ENCODE measurements at places on chromosomes 16 and 17.

DNA sequence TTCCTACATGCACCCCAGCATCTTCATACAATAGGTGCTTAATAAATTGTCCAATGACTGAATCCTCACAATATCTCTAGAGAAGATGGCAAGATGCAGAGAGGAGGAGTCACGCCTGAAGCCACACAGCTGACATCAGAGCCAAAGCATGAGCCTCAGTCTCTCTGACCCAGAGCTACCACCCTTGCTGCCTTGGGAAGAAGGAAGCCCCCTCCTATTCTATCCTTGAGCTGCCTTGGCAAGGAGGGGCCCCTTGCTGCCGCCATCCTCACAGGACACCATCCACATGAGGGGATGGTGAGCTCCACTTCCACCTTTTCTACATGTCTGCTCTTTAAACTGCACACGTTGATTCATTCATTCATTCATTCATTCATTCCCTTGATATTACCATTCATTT is 37.0 kb upstream of the C16orf78 start:
- DNase-seq: no peak

- DNase-seq: no peak
These were observed 325.5 kb downstream of the C16orf95 start for GRCh38 chr16:86991679-86992078.

GRCh38 chr17:80513892-80514291 is 30.7 kb upstream of the RPTOR start:
- no peak for DNase-seq

DNA sequence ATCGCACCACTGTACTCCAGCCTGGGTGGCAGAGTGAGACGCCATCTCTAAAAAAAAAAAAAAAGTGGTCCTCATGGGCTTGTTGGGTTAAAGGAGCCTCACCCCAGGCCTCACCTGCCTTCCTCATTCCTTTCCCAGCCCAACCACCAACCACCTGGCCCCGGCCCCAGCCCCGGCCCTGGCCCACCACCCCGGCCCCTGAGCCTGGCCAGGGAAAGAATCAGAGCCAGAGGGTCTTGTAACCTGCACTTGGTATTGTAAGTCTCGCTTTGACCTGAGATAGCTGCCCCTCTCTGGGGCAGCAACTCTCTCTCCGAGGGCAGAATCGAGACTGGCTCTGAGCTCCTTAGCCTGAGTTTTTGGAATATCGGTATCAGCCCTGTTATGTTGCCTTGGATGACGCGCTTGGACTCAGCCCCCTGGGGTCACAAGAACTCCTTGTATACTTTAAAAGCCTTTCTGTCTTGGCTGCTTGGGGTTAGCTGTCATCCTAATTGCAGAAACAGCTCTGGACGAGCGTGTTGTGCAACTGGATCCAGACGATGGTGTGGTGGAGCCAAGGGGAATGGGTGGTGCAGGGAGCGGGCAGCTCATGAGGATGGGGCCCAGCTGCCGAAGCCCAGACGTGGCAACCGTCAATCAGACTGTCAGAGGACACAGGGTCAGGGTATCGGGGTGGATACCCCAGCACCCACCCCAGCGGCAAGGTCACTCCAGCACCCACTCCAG is 14.6 kb downstream of the SMTNL2 start:
- no peak for DNase-seq

DNA sequence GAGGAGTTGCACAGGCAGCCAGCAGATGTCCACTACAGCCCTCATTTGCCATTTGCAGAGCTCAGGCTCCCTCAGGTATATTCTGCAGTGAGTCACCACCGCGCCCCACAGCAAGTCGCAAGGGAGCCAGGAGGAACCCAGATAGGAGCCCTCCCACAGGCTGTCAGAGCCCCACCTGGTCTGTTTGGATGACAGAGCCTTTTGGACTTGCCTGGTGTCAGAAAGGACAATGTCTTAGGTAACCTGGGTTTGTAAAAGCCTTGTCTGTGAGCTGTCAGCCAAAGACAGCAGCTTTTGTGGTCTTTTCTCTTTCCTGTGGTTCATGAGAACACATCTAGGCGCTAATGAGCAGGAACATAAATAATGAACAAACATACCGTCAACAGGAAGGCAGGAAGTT is 70.9 kb downstream of the GNAO1 start:
- no peak for DNase-seq

GRCh38 chr16:68267612-68268405 is 3.5 kb downstream of the SLC7A6 start:
- peak; percentile 66 for DNase-seq

GRCh38 chr17:30476726-30477082 is 504 bp upstream of the GOSR1 start:
- DNase-seq: no peak

DNA sequence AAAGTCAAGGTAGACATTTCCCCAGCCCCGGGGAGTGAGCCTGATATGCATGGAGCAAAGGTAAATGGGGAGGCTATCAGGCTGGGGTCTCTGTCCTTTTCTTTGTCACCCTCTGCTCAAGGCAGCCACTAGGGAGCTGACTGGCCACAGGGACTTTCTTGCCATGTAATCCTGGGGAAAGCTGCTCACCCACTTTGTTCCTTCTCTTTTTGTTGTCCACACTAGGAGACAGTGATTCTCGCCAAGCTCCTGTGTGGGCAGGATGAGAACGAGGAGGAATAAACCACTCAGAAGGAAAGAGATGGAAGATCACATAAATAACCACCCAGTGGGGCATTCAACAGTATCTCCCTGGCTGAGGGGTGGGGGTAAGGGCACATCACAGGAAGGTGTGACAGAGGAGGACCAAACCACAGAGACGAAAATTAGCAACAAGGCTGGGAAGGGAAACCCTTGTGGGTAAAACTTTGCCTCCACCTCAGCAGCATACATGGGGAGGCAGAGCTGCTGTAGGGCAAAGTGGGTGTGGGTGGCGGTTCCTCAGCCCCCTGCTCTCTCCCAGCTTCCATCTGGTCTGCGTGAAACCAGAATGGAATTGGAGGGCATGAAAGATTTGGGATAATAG is 26.2 kb upstream of the CCL1 start:
- DNase-seq: no peak

DNA sequence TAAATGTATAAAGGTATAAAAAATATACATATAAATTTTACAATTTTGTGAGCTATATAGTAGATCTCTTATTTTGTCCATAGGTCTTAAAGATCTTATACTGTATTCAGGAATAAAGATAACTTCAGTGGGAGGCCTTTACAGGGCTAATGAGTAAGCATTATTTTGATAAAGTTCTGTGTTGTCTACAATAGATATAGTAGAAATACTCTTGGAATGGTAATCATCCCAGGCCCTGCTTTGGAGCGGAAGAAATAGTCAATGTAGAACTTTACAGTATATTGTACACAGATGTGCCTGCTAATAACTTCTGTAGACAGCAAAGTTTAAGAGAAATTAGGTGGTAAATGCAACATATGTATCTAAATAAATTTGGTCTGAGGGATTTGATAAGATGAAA is 42.6 kb downstream of the TENT4B start:
- no peak for DNase-seq

- no peak for DNase-seq
These were observed 9.3 kb downstream of the NUBP1 start for GRCh38 chr16:10752843-10753523.

DNA sequence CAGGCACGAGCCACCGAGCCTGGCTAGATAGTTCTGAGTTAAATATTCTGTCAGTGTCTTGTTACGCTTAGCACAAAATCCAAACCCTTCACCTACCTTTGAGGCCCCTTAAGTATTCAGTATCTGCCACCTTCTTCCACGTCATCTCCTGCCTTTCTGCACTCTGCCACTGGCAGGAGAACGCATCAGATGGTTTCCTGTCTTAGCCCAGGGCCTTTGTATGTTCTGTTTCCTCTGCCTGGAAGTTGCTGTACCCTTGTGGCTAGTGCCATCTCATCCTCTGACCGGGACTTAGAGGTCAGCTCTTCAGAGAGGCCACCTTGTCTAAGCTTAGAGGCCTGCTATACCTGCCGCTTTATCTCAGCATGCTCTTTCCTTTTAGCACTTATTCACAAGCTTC is 67.5 kb upstream of the LGALS9 start:
- no peak for DNase-seq

- DNase-seq: no peak
These were observed 61.4 kb upstream of the ARHGAP44 start for GRCh38 chr17:12727881-12728280.

DNA sequence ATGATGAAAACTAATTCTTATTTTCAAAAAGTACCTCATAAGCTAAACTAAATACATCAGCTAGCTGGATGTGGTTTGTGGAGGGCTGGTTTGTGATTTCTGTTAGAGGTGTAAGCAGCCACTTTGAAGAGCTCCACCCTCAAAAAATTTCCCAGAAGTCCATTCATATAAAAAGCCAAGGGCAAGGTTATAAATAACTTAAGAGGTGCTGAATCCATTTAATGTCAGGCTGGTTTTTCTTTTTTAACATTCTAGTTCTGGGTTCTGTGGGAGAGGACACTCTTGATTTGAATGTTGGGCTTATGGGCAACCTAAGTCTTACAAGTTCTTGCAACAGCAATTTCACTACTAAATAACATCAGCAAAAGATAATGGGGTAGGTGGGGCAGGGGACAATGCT is 3.4 kb upstream of the WIPI1 start:
- no peak for DNase-seq

- no peak for DNase-seq
These were observed 47.0 kb downstream of the FZD2 start for GRCh38 chr17:44604116-44604761.

DNA sequence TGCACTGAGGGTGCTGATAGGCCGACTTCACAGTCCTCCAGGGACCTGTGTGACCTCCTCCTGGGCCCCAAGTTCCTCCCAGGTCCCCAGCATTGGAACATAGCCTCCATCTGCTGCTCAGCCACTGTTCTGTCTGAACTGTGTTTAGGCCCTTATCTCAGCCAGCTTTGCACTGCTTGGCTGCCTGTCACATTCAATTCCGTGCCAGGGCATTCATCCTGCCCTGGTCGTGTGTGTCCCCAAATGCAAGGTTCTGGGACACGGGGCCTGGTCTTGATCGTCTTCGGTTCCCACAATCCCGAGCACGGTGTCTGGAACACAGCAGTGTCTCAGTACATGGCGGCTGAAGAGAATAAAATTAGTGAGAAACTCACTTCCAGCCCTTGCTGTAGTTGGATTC is 69.9 kb upstream of the NFAT5 start:
- no peak for DNase-seq

- DNase-seq: no peak
These were observed 39.1 kb downstream of the HOXB1 start for GRCh38 chr17:48491527-48492273.

DNA sequence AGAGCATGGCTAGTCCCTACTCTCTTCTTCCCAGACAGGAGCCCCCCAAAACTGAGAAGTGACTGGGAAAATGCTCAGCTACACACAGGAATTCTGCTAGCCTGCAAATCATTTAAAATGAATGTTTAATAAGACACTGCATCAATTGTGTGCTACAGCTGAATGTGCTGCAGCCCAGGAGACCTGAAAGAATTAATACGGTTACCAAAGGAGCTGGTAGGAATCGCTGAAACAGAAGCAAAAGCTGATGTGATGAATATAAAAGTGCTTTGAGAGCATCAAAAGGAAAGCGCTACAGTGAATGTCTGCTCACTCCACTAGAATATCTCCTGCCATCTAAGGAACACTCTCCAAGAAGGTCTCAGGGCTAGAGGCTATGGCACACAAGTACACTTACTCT is 3.7 kb downstream of the GRIN2A start:
- no peak for DNase-seq

- DNase-seq: no peak
These were observed 338.7 kb downstream of the GRIN2A start for GRCh38 chr16:9843424-9844018.

- no peak for DNase-seq
These were observed 52.5 kb upstream of the CLEC19A start for GRCh38 chr16:19232988-19233387.

DNA sequence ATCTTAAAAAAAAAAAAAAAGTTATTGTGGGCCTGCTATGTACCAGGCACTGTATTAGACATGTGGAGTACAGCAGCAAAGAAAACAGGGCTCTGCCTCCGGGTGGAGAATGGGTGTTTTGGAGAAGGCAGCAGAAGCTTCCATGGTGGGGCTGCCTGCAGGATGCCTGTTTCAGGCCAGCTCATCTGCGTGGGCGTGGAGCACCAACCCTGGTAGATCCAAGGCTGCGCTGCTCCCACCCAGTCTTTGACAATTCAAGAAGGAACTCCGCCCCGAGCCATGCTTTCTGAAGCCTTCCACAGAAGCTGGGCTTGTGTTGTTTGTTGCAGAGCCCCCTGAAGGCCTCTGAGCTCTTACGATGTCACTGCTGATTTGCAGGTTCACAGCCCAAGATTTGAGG is 23.2 kb upstream of the CACNG1 start:
- DNase-seq: no peak

DNA sequence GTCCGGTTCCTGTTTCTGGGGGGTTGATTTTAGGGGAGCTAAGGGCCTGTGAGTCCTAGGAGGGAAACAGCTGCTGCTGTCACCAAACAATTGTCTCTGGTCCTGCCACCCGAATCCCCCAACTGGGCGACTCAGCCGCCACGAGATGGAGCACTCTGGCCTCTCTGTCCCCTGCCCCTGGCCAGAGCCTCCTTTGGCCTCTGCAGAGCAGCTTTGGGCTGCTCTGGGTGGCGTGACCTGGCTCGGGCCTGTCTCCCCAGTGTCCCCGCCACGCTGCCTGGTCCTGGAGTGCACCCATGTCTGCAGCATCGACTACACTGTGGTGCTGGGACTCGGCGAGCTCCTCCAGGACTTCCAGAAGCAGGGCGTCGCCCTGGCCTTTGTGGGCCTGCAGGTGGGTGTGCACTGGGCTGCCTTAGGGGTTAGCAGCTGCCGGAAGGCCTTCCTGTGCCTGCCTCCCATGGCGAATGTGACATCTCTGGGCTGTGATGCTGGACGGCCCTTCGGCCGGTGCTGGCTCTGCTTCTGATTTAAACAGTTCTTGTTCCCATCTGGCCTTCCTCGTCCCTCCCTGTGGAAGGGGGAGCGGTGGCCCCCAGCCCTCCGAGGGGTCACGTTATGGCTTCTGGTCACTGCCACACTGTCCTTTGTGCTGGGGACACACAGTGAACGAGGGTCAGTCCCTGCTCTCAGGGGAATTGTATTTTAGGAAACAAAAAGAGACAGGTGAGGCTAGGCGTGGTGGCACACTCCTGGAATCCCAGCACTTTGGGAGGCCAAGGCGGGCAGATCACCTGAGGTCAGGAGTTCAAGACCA is 11.6 kb upstream of the RNF213 start:
- DNase-seq: no peak

DNA sequence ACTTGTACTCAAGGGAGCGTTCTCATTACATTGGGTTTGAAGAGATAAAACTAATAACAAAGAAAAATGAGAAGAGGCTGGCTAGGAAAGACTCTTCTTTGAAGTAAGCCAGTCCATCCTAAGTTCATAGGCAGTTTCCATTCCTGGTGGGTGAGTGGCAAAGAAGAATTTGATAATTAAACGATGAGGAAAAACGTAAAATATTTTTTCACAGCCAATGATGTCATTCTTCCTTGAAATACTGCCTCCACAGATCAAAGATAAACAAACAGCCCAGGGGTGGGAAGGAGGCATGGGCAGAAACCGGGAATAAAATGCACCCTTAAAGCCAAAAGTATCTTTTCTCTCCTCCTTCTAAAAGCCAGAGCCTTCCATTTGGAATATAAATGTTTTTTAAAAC is 346.6 kb downstream of the PMP22 start:
- DNase-seq: no peak

Data from DMS79 (cell line).